ENCODE measurements at places on chromosomes 16 and 17. TPM values are rescaled to one million over a fixed set of nuclear protein-coding genes. Genes with fewer than 3 reads are reported as not detected.
A peak's percentile ranks its signal among the peaks of the same experiment; 100 is the strongest.

GRCh38 chr16:56294579-56294978 lies 103.3 kb downstream of the GNAO1 start:
- no peak overlapping the region for H3K4me3 ChIP-seq
- H3K27ac ChIP-seq = no peak overlapping the region
- no peaks in the 10 kb centered on the region for H3K36me3 ChIP-seq
- peaks cover 6% of the 10 kb centered on the region for H3K27me3 ChIP-seq
- peak; percentile 83 for DNase-seq
- H3K4me1 ChIP-seq = peaks cover 8% of the 10 kb centered on the region

DNA sequence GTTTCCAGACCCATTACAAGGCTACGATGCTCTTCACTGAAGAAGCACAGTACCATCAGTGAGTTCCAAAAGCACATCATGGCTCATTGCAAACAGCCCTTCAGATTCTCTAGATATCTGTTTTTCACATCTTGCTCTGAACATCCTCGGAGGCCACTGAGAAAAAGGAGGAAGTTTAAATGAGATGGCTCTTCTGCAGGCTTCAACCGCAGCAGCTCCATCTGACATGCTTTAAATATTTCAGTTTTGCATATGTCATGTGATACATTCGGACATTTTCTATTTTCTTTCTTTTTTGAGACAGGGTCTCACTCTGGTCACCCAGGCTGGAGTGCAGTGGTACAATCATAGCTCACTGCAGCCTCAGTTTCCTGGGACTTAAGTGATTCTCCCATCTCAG lies 396.8 kb downstream of the NPIPA8 start:
- no peaks in the 10 kb centered on the region for H3K36me3 ChIP-seq
- no peak overlapping the region for H3K4me3 ChIP-seq
- H3K27me3 ChIP-seq = no peaks in the 10 kb centered on the region

DNA sequence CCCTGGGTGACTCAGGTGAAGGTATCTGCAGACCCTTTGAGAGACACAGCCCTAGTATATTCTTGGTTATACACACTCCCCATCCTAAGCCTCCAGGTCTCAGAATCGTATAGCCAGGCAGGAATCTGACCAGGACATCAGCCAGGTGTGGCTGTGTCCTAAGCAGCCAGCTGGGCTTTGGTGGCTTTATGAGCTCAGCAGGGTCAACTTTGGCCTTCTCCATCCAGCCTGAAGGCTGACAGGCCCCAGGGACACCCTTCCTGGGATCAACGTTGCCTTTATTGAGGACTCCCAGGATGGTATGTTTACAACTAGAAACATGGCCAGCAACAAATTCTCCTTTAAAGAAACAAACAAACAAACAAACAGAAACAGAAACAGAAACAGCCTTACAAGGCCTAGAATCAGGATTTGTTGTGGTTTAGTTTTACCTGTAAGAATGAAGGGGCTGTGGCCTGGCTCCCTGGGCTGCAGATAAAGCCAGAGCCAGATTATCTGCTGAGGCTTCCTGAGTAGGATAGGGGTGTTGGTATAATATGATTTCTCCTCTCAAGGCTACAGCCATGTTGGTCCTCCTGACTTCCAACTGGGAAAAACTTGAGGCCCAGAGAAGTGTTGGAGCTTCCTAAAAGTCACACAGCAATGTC lies 8.5 kb downstream of the KIF19 start:
- H3K27me3 ChIP-seq = no peaks in the 10 kb centered on the region
- no peaks in the 10 kb centered on the region for H3K4me1 ChIP-seq
- no peak overlapping the region for H3K4me3 ChIP-seq
- no peak for DNase-seq
- no peaks in the 10 kb centered on the region for H3K36me3 ChIP-seq

DNA sequence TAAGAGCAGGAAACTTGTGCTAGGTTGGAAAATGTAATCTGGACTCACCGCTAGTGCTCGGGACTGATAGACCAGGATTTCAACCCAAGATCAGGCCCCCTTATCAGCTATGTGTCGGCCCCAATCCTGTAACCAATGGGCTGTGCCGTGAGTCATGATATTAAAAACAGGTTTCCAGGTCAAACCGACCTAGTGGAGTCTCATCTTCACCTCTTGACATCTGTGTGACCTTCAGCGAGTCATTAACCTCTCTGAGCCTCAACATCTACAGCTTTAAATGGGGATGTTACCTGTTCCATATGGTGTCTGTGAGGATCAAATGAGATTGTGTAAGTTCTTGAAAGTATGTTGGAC lies 512 bp downstream of the PMM2 start:
- peaks cover 15% of the 10 kb centered on the region for H3K36me3 ChIP-seq
- H3K27me3 ChIP-seq = no peaks in the 10 kb centered on the region

Gene GP1BA
- total RNA-seq = not detected

Gene ZSCAN10
- total RNA-seq = not detected

GRCh38 chr16:58205276-58206036 lies 7.5 kb upstream of the CSNK2A2 start:
- H3K36me3 ChIP-seq = no peaks in the 10 kb centered on the region
- no peak for DNase-seq
- H3K4me3 ChIP-seq = no peak overlapping the region

DNA sequence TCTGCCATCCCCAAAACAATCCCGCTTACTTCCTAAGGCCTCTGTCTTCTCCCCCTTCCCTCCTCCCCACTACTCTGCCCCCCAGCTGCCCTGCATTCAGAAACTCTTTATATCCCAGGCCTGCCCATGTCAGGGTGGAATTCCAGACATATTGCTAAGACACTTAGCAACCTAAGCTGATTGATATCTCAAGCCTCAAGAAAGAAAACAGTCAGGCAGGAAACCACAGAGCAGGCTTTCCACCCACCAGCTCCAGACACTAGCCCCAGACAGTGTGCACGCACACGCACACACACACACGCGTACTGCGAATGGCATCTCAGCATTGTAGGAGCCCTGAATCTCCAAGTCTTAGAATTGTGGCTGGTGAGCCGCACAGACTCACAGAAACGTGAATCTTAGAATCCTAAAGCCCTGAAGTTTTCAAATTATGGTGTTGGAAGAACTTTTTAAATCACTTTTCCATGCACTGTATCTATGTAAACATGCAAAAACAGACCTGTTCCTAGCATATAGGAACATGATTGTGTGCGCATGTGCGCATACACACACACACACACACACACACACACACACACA lies 8.8 kb upstream of the LPCAT2 start:
- H3K36me3 ChIP-seq = peaks cover 53% of the 10 kb centered on the region
- no peak overlapping the region for H3K4me3 ChIP-seq
- peak overlapping the region; percentile 83 for H3K27ac ChIP-seq
- no peaks in the 10 kb centered on the region for H3K27me3 ChIP-seq
- H3K4me1 ChIP-seq = peaks cover 34% of the 10 kb centered on the region
- DNase-seq = peak; percentile 99

Gene ARHGAP44
- total RNA-seq = 1.1 TPM

Gene CD300LG
- not detected for total RNA-seq

Gene HSPB9
- total RNA-seq = not detected
